ENCODE measurements at places on chromosomes 1 and 21.

GRCh38 chr21:14956807-14957206, 108.0 kb downstream of the NRIP1 start:
- no peak for DNase-seq

DNA sequence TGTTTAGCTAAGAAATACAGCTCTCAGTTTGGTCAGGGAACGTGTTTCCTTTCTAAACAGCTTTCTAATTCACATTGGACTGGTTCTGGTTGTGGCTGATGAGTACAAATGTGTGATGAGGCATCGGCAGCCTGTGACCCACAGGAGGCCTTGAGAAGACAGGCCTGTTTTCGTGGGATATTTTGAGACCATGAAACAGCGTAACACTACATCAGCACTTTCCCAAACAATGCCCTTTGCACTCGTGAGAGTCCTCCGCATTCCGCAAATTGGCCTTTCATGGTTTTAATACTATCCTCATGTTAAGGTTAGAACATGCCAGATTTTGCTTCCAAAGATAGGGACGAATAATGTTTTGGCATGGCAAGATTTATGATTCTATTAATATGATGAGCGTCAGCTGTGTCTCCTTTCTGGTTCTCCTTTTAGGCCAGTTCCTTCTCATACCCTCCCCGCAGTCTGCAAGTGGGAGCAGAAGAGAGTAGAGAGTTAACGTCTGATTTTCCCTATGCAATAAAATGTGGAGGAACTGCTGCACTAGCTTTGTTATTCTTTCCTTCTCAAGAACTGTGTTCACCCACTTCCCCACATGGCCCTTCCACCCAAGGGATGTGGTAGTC, 84.3 kb upstream of the L1TD1 start:
- DNase-seq = no peak

GRCh38 chr1:90640325-90640724, 76.8 kb downstream of the BARHL2 start:
- DNase-seq = no peak

DNA sequence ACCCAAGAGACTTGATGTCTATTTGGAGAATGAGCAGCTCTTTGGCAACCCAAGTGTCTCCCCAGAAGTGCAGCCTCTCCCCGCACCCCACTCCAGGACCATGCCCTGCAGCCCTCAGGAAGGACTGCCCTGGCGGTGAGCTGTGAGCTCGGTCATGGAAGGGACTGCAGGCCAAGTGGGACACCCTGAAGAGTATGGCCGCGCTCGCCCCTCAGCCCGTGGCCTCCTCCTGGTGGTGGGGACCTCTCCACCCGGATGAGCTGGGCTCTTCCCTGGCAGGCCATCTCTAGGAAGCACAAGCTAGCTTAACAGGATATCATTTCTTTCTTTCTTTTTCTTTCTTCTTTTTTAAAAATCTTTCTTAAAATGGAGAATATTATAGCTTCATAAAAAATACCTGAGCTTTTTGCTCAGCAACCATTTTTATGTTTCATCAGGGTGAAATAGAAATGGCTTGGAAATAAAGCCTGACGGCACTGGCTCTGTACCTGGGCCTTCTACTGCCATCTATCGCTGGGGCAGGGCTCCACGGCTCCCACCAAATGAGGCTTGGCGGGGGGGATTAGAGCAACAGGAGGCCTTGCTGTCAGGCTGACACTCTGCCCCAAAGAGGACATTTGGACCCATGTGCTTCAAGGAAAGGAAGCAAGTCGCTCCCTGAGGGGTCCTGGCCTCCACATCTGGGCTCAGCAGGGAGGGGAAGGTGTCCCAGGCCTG, 296.2 kb upstream of the VAMP3 start:
- DNase-seq = no peak

DNA sequence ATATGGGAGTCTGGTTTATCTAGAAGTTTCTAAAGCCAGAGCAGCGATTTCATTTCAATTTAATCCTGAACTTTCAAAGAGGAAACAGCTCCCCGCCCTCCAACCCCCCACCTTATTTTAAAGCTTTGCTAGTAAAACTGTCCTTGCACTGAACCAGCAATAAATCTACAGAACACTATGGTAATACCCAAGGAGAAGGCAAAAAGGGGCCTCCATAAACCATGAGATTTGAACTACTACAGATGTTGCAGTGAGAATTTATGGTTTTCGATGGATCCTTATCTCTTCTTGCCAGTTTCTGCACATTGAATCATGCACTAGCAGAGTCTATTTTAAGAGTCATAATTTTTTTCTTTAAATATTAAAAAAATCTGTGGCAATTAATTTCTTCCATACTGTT, 64.8 kb upstream of the BEND5 start:
- DNase-seq = no peak

- peak; percentile 11 for DNase-seq
Measured at GRCh38 chr1:246724731-246725095, 504 bp downstream of the SCCPDH start.

GRCh38 chr1:26477446-26478152, 5.4 kb downstream of the HMGN2 start:
- no peak for DNase-seq

GRCh38 chr1:61654067-61654466, 70.9 kb downstream of the TM2D1 start:
- DNase-seq = no peak

GRCh38 chr1:35085421-35085820, 6.2 kb downstream of the ZMYM1 start:
- DNase-seq = no peak

- DNase-seq = no peak
Measured at GRCh38 chr1:72915581-72915980, 633.2 kb upstream of the NEGR1 start.

DNA sequence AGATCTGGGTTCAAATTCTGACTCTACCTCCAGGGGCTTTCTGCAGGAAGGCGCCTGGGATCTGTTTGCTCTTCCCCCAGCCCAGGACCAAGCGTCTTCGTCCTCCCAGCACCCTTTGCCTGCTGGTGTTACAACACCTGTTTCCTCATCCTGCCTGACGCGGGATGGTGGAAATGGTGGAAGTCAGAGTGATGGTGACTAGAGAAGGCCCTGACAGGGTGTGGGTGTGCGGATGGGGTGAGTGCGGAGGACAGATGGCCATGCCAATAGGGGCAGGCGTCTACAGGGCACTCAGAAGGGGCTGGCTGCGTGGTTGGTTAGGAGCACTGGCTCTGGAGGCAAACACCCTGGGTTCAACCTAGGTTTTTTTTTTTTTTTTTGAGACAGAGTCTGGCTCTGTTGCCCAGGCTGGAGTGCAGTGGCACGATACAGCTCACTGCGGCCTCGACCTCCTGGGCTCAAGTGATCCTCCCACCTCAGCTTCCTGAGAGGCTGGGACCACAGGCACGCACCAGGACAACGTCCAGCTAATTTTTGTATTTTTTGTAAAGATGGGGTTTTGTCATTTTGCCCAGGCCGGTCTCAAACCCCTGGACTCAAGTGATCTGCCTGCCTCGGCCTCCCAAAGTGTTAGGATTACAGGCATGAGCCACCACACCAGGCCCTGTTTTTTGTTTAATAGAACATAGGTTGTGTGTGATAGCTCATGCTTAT, 1.5 kb downstream of the THEMIS2 start:
- DNase-seq = no peak

DNA sequence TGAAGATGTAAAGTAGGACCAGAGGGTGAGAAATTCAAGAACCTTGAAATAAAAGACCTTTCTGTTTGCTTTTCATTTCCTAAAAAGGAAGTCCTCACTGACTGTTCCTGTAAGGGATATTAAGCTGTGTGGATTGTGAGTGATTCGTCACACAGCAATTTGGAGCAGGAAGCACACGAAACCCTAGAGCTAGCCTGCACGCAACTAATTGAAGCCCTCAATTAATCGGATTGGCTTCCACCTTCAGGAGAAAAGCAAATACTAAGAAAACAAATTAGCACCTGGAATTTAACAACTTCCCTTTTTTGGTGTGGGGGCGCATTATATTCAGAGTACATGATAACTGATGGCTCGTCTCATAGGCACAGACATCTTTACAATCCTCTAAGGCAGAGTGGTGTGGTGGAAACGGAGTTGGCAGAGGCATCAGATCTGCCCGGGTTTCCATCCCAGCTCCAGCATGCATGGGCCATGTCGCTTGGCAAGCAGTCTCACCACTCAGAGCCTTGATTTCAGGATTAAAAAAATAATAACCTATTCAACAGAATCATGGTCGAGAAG, 95.2 kb downstream of the KCNJ15 start:
- DNase-seq = no peak

DNA sequence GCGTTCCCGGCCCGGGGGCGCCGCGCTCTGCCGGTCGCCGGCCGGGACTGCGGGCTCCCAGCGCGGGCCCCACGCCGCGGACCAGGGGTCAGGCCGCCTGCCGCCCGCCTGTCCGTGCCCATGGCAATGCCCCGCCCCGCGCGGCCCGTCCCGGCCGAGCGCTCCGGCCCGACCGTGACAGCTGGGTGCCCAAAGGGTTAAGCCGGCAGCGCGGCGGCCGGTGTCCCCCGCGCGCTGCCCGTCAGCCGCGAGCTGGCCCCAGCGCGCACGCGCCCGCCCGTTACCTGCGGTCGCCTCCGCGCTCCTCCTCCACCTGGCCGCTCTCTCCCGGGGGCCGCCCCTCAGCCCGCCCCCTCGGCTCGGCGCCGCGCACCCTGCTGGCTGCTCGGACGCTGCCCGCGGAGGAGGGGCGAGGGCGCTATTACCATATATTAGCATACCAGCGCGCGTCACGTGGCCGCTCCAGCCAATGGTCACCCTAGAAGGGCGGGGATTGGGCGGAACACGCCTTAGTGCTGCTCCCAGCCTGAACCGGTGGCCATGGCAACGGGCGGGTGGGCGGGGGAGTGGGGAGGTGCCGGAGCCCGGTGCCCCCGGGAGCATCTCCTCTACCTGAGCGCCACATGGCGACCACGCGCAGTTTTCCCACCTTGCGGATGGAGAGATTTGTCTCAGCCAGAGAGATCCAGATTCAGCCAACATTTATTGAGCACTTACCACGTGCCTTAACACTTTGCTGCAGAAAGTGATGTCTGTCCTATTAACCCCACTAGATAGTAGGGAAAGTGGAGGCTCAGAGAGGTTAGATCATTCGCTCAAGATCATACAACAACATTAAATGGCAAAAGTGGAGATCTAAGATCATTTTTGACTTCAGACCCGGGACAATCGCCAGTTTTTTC, at the start of gene PHC2:
TSS of gene PHC2 (minus strand) at position 404 of the 902 bp plus-strand sequence. CDS start 55,556 bp downstream, outside the sequence.
- DNase-seq = peak; percentile 90

DNA sequence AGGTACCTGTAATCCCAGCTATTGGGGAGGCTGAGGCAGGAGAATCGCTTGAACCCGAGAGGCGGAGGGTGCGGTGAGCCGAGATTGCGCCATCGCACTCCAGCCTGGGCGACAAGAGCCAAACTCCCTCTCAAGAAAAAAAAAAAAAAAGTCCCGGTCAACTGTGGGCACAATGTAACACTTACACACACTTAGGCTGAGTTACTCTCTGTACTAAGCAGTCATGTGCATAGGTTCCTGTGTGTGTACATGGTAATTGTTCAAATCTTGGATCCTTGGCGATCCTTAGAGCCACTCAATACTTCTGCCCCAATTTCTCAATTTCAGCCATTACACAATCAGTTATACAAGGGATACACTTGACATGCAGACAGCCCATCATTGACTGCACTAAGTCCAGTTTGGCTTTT, 11.6 kb downstream of the SDCCAG8 start:
- DNase-seq = no peak

- DNase-seq = no peak
Measured at GRCh38 chr1:37394574-37395464, 79.6 kb upstream of the ZC3H12A start.

- DNase-seq = no peak
Measured at GRCh38 chr1:41103766-41104165, 82.2 kb upstream of the SLFNL1 start.

- no peak for DNase-seq
Measured at GRCh38 chr1:172742599-172743500, 83.9 kb downstream of the FASLG start.

Data from naive thymus-derived CD8-positive, alpha-beta T cell (primary cell).